D721Med (cell line): ENCODE measurements at places on chromosomes 16 and 17.

- no peak for DNase-seq
Measured at GRCh38 chr16:66207139-66207882, 159.2 kb upstream of the CDH5 start.

DNA sequence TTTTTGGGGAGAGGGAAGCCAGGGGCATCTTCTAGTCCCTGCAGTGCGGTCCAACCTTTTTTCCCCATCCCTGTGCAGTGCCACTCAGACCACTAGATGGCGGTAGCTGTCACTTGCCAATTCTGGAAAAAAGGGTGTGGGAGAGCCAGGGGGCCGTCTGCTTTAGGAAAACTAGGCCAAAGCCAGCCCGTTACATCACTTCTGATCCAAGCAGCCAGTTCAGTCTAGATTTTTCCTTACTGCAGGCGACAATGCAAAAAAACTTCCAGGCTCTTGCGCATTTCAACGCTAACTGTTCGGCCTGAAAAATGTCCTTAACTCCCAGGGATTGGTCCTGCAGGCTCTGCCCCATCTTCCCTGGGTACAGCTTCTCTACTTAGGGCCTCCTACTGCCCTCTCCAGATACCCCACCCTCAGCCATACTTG lies 69.2 kb upstream of the CES5A start:
- no peak for DNase-seq

DNA sequence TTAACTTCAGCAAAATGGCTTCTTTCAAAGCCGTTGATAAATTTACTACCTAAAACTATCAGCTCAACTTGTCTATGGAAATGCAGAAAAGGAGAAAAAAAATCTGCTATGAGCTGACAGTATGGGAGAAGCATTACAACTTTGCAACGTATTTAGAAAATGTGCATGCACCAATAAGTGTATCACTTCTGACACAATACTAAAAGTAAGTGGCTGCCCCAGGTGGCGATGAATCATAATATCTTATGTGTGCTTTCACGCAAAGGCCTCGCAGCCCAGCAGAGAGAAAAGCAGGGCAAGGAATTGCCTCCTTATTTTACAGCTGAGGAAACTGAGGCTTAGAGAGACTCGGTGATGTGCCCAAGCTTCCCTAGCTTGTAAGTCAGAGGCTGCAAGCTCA lies 101.8 kb downstream of the SALL1 start:
- no peak for DNase-seq

DNA sequence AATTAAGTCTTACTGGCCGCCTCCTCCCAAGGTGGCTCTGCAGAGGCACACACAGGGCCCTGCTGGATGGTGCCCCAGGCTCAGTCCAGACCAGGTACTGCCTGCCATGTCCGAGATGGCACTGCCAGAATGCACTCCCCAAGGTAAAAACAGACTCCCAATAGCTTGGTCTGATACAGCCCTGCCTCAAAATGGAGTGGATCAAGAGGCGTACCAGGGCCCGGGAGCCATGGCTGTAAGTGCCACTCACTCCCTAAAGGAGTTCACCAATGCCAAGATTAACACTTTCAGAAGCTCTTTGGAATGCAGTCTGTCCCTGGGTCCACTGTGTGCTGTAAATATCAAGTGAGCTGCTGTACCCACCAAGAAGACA lies 576 bp upstream of the MYO18A start:
- DNase-seq = no peak

DNA sequence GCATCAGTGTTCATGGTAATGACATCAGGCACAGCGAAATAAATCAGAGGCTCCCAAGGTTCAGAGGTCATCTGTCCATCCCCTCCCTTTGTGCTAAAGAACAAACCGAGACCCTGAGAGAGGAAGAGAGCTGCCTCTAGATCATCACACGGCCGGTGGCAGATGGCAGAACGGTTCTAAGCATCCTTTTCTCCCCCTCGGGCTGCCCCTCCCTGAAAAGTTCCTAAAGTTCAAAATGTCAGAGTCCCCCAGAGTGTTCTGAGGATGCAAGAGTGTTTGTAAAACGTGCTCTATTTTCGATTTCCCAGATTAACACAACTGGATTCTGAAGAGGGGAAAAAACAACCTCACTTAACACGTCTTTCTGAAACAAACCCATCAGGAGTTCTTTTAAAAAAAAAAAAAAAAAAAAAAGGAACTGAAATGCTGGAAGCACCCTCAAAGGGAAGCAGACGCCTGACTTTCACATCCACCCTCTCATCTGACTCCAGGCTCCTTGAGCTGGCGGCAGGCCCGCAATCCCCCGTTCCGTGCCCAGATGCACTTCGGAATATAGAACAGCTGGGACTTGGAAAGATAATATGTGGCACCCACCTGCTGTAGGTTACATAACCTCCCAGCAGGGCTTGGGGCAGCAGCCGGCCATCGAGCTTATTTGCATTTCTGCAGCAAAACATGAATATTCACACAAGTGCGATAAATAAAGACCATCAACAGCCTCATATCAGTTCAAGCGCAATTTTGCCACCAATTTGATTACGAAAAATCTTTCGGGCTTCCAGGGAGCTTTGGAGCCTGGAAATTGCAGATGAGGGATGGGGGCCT lies 115.5 kb upstream of the SMURF2 start:
- DNase-seq = no peak

GRCh38 chr17:9290226-9290613 lies 268.9 kb downstream of the NTN1 start:
- DNase-seq = no peak
